ENCODE measurements at places on chromosomes 13 and 19. TPM values are rescaled to one million over a fixed set of nuclear protein-coding genes. Genes with fewer than 3 reads are reported as not detected.
A peak's percentile ranks its signal among the peaks of the same experiment; 100 is the strongest.

The NLRP9 gene
- total RNA-seq, result not detected

DNA sequence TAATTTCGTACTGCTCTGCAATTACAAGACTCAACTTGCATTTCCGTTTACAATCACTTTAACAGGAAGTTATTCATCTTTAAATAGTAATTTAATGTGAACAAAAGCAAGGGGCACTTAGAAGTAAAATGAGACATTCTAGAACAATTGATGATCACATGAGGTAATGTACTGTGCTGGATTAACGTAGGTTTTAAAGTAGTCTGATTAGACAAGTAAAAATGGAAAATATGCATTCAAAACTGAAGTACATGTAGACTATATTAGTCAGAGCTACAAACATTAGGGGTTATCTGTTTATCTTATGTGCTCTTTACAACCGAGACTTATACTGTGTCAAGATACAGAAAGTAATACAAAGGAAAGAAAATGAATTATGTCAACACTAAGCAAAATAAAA, 1528.0 kb downstream of the SLITRK5 start:
- DNase-seq, result no peak

GRCh38 chr13:28320884-28321574, 173.9 kb downstream of the FLT1 start:
- DNase-seq, result no peak

DNA sequence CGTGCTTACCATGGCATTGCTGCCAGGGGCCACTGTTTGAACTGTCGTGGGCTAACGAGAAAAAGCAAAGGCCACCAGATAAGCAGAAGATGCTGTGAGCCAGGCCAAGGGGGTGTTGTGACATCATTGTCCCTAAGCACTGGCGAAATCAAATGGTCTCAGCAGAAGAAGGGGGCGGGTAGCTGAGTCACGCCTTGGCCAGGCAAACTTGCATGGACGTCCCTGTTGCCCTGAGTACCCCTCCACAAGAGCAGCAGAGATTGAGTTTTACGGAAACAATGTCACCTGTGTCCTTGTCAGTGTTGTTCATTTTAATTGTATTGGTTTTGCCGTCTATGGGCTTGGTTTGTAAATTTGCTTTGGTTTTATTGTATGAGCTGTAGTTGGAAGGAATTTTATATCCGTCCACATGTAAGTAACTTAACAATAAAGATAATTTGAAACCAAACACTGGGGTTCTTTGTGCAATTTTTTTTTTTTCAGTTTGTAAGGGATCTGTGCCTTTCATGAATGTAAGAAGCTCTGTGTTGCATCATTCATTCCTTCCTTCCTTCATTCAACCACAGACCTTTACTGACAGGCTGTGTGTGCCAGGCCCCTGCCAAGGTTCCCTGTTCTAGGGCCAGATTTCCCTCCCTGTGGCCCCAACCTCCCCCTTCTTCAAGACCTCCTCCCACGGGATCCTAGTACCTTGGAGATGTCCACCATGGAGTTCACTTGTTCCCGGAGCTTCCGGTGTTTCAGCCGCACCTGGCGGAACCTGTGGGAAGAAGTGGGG, 12.3 kb downstream of the KCNN4 start:
- DNase-seq, result no peak

GRCh38 chr19:38812009-38812840, 520 bp downstream of the LGALS4 start:
- DNase-seq, result no peak

GRCh38 chr19:39833160-39833463, 850 bp downstream of the DYRK1B start:
- no peak for DNase-seq

- peak; percentile 75 for DNase-seq
Measured at GRCh38 chr19:43618921-43619261, 538 bp downstream of the ZNF428 start.

DNA sequence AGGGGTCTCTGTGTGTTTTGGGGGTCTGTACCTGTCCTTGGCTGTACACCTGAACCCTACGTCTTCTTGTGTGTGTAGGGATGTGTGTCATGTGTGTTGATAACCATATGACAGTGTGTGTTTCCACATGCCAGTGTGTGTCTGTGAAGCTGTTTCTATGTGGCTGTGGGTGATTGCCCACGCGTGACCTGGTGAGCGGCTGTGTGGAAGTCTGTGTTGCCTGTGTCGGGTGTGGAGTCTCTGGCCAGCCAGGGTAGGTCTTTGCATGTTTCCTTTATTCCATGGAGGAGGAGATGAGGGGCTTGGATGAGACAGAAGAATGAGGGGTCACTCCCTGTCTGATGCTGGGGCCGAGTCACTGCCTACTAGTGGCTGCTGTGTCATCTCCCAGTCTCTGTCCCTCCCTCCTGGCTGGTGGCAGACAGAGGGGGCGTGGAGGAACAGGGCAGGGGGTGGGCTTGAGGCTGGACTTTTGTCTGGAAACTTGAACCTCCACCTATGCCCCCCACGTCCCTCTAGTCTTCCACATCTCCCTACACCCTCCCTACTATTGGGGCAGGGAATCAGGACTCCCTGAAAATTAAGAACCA, 2.8 kb upstream of the FOSB start:
- DNase-seq, result no peak

- no peak for DNase-seq
Measured at GRCh38 chr19:55440411-55441105, 2.5 kb downstream of the SHISA7 start.

GRCh38 chr13:111371720-111372119, 51.3 kb downstream of the TEX29 start:
- DNase-seq, result no peak

- DNase-seq, result no peak
Measured at GRCh38 chr13:24275041-24275440, 34.3 kb upstream of the C1QTNF9 start.

GRCh38 chr13:106172176-106172905, 363.1 kb downstream of the EFNB2 start:
- DNase-seq, result no peak

DNA sequence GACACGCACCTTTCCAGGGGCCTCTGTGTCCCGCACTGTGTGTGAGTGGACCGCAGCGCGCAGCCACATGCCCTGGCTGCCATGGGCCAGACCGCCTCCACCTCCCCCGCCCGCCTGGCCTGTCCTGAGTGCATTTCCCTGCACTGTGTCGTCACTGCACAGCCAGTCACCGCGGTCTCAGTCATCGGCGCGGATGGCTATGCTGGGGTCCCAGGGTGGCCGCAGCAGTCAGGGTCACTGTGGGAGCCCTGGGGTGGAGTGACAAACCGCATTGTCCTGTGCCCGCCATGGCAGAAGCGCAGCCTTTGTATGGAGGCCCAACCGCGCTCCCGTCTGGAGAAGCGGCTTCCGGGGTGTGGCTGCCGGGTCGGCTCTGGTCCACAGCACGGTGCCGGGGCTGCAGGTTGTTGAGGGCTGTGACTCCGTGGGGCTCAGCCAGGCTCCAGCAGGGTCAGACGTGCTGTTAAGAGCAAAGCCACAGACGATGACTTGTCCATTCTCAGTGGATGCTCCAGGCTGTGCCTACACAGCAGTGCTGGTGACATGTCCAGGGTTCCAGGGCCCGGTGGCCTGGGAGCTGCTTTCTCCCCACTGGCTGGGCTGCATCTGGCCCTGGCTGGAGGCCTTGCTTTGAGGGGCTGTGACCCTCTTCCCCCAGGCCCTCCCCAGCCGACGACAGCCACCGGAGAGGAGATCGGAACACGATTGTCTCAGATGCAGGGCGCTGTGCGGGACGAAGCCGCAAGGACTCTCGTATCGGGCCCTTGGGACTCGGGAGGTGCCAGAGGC, 6.3 kb upstream of the NDUFS7 start:
- no peak for DNase-seq

GRCh38 chr19:52742516-52742915, 7.7 kb upstream of the ZNF611 start:
- DNase-seq, result no peak

GRCh38 chr13:36310417-36311108, 12.9 kb upstream of the CCDC169 start:
- no peak for DNase-seq

DNA sequence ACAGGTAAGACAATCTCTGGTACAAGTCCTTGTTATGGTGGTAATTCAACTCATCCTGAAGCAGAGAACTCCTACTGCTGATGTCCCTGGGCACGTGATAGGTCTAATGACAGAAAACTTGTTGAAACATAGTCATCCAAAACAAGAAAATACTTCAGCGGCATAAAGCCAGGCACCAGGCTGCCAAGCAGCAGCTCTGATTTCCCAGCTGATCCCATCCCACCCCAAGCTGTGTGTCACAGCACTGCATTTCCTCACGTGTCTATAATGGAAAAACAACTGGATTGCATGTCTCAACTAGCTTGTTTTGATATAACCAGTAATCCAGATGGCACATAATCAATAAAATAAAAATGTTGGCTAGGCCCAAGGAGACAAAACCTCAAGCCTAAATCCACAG, 64.8 kb downstream of the MIPEP start:
- no peak for DNase-seq

The POSTN gene
- not detected for total RNA-seq

- no peak for DNase-seq
Measured at GRCh38 chr19:13036366-13036976, 41.2 kb downstream of the NFIX start.

DNA sequence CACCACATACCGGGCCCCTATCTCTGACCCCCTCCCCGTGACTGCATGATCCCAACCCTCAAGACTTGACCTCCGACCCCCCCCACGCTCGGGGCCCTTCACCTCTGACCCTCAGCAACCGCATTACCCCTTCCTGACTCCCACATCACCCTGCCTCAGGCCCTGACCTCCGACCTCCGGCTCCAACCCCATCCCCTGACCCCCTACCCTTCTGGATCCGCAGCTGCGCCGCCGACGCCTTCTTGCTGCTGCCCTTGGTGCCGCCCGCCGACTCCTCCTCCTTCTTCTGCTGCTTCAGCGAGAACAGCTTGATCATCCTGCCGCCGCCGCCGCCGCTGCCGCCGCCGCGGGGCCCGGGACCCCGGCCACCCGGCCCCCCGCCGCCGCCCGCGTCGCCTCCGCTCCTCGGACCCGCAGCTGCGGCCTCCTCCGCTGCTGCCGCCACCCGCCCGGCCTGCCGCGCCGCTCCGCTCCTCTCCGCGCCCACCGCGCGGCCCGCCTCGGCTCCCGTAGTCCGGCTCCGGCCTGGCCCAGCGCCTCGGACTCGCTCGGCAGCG, at the start of gene UBE2M:
TSS of gene UBE2M (minus strand) at position 546 of the 557 bp plus-strand sequence. CDS start at position 316, 230 bp downstream.
- DNase-seq, result peak; percentile 71

GRCh38 chr13:76596216-76596615, 290.0 kb downstream of the KCTD12 start:
- no peak for DNase-seq

The PODNL1 gene
- total RNA-seq, result not detected

The ZNF491 gene
- 1.2 TPM for total RNA-seq

DNA sequence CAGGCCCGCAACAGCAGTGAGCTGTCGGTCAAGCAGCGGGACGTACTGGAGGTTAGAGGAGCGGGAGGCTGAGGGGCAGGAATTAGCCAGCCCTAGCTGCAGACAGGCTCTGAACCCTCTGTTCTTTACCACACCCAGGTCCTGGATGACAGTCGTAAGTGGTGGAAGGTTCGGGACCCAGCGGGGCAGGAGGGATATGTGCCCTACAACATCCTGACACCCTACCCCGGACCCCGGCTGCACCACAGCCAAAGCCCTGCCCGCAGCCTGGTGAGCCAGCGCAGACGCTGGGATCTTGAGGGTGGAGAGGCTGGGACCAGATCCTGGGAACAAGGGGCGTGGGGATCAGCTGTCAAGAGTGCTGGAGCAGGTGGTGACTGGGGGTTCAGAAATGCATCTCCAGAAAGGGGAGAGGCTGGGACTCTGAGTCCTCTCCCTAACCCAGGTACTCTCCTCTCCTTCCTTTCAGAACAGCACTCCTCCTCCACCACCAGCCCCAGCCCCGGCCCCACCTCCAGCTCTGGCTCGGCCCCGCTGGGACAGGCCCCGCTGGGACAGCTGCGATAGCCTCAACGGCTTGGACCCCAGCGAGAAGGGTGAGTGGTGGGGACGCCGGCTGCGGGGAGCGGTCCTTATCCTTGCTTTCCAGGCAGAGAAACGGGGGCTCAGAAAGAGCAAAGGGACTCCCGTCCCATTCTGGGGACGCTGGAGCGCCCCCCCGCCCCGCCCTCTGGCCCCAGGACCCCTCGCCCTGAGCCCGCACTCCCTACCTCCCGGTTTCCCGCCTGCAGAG, 10.4 kb downstream of the EPS8L1 start:
- no peak for DNase-seq

- no peak for DNase-seq
Measured at GRCh38 chr13:96415831-96416385, 326.0 kb downstream of the HS6ST3 start.

DNA sequence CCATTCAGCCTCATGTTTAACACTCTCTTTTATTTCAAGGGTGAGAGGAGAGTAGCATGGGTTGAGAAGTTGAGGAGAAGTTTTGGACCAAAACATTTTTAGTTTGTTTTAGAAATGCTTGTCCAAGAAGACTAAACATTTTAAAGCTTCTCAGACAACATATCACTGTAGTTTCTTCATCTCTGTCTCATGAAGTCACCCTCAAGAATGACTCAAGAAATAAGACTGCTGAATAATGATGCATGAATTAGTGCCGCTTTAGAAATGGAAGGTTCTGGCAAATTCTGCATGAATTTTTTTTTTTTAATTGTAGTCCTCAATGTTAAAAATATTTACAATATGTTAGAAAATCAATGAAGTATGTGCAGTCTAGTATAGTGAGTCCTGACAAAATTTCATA, 422.7 kb upstream of the ARGLU1 start:
- DNase-seq, result no peak

GRCh38 chr19:17282488-17283125, 906 bp downstream of the ANKLE1 start:
- DNase-seq, result peak; percentile 87

GRCh38 chr19:42352301-42353259, 27.1 kb downstream of the MEGF8 start:
- no peak for DNase-seq

The C1QTNF9 gene
- total RNA-seq, result not detected

DNA sequence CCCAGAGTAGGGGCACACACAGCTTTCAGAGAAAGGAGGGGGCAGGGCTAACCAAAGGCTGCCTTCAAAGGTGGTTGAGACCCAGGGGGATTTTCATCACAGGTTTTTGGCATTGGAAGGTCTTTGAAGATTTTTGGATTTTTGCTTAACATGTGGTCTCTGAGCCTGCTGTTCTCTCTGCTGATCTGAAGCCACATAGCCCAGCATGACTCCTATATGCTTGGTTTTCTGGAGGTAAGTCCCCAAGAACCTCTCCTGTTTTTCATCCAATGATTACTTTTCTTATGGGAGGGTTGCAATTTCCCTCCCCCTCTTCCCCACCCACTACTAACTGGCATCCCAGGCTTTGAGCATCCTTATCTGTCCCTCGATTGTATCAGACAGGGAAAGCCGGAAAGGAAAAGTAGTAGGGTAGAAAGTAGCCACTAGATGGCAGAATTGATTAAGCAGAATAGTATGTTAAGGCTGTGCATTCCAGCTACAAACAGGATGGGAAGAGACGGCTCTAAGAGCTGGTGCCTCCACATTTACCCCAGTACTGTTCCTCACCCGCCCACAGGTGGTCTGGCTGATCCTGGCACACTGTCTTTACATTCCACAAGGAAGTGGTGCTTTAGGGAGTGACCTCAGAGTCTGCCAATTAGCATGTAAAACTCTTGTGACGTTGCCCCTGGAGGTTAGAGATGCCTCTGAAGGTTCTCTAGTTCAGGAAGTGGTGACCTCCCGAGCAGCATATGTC, 218.9 kb upstream of the EDNRB start:
- peak; percentile 8 for DNase-seq

The ACER1 gene
- total RNA-seq, result not detected

Measured in activated naive CD4-positive, alpha-beta T cell treated with anti-CD3 and anti-CD28 coated beads for 36 hours (primary cell).